K562 (cell line): ENCODE measurements at places on chromosomes 16 and 17. TPM values are rescaled to one million over a fixed set of nuclear protein-coding genes. Genes with fewer than 3 reads are reported as not detected.

Gene PRSS21
- 113 and 121 TPM in 2 replicates for total RNA-seq

- no peaks in the 10 kb centered on the region for H3K27me3 ChIP-seq
- H3K36me3 ChIP-seq = 0 out of 3 replicates have a peak, but pooled peaks cover 3% of the 10 kb centered on the region
- no peak overlapping the region for H3K27ac ChIP-seq
- H3K4me1 ChIP-seq = no peaks in the 10 kb centered on the region
Observed at GRCh38 chr16:47247690-47248089, 103.9 kb upstream of the NETO2 start.

Gene GCGR
- total RNA-seq = not detected in 2 replicates

GRCh38 chr17:57565176-57565575 is 179.9 kb downstream of the CCDC182 start:
- H3K36me3 ChIP-seq = no peaks in the 10 kb centered on the region
- H3K4me3 ChIP-seq = no peak overlapping the region
- H3K27me3 ChIP-seq = no peaks in the 10 kb centered on the region
- H3K4me1 ChIP-seq = no peaks in the 10 kb centered on the region
- H3K27ac ChIP-seq = no peak overlapping the region

DNA sequence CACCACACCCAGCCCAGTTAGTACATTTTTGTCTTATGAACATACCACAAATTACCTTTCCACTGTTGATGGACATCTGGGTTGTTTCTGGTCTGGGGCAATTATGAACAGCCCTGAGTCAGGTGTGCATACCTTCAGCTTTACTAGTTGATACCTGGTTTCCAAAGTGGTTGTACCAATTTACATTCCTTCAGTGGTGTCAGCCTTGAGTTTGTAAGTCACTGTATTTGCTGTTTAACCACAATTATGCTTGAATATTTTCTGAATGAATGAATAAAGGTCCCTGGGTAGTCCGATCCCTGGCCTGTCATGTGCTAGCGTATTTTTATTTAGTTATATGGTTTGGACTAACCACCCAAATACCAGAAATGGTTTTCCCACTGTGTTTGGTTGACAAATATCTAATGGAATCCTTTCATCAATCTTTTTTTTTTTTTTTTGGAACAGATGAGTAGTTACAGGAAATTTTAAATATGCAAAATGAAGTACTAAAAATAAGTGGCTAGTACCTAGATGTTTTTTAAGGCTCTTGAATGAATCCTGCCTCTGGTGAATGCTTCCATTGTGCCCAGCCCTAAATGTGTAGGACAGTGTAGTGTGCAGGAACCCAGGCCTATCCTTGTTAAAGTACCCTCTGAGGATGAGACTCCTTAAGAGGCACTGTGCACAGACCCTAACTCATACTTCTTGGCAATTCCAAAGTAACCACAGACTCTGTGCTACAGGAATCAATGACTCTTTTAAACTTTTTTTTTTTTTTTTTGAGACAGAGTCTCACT is 3.7 kb downstream of the DUSP14 start:
- no peak for DNase-seq
- no peak overlapping the region for H3K27ac ChIP-seq
- no peaks in the 10 kb centered on the region for H3K27me3 ChIP-seq
- H3K4me1 ChIP-seq = peaks cover 24% of the 10 kb centered on the region
- no peaks in the 10 kb centered on the region for H3K36me3 ChIP-seq
- H3K4me3 ChIP-seq = no peak overlapping the region

- H3K4me1 ChIP-seq = no peaks in the 10 kb centered on the region
- no peak overlapping the region for H3K4me3 ChIP-seq
- DNase-seq = no peak
- H3K27ac ChIP-seq = no peak overlapping the region
- H3K36me3 ChIP-seq = no peaks in the 10 kb centered on the region
Observed at GRCh38 chr16:72833482-72833881, 214.4 kb downstream of the ZFHX3 start.

DNA sequence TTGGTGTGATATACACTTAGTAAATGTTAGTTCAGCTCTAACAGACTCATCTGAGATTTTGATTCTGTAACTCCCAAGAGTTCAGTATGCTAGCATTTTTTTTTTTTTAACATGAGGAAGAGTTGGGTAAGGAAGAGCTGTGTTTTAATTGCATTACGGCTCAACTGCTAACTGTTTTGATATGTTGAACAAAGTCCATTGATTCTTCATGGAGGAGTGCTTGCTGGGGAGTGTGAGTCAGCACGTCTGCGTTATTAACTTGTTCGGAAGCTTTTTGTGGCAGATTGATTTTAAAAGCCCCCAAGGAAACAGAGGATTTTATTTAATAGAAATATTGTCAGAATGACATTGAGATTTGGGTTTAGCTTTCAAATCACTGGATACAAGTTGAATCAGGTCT is 45.8 kb downstream of the PITPNC1 start:
- no peaks in the 10 kb centered on the region for H3K36me3 ChIP-seq
- H3K4me1 ChIP-seq = no peaks in the 10 kb centered on the region
- no peak overlapping the region for H3K4me3 ChIP-seq
- H3K27me3 ChIP-seq = peaks cover 13% of the 10 kb centered on the region; the same call in 2 of the 3 replicates
- no peak overlapping the region for H3K27ac ChIP-seq
- no peak for DNase-seq

- peaks cover 26% of the 10 kb centered on the region for H3K4me1 ChIP-seq
- no peaks in the 10 kb centered on the region for H3K27me3 ChIP-seq
- no peak overlapping the region for H3K4me3 ChIP-seq
- peaks cover 34% of the 10 kb centered on the region; the same call in 1 of the 3 replicates for H3K36me3 ChIP-seq
Observed at GRCh38 chr16:87297407-87297806, 19.8 kb downstream of the C16orf95 start.

GRCh38 chr16:28826141-28826540 is 3.3 kb downstream of the ATXN2L start:
- H3K36me3 ChIP-seq = peaks cover 69% of the 10 kb centered on the region
- DNase-seq = no peak
- no peaks in the 10 kb centered on the region for H3K27me3 ChIP-seq
- no peak overlapping the region for H3K27ac ChIP-seq
- H3K4me3 ChIP-seq = no peak overlapping the region

Gene C17orf113
- 1.1 and 1.2 TPM in 2 replicates for total RNA-seq

Gene AANAT
- not detected in 2 replicates for total RNA-seq

DNA sequence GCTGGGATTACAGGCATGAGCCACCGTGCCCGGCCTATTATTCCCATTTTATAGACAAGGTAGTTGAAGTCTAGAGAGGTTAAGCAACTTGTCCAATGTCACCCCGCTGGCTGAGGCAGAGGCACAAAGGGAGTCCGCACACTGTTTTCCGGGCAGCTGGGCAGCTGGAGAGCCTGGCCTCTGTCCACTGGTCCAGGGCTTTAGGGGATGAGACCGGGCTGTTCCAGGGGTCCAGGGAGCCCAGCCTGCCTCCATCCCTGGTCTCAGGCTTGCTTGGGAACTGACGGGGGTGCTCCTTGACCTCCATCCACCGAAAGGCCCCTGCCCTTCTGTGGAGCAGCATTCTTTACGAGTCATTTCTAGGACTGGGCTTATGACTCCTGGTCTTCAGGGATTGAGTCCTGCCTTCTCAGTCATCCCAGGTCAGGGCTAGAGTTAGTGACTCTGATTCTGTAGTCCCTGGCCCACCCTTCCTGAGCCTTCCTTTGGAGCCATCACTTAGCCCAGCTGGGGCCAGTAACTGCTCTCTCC is 37.5 kb downstream of the SOCS3 start:
- H3K36me3 ChIP-seq = no peaks in the 10 kb centered on the region
- H3K4me3 ChIP-seq = no peak overlapping the region
- no peak for DNase-seq
- H3K4me1 ChIP-seq = peaks cover 11% of the 10 kb centered on the region

- no peaks in the 10 kb centered on the region for H3K27me3 ChIP-seq
- H3K36me3 ChIP-seq = peaks cover 68% of the 10 kb centered on the region; the same call in 2 of the 3 replicates
- DNase-seq = peak; percentile 49
Observed at GRCh38 chr17:7323731-7324437, 5.3 kb downstream of the NEURL4 start.

DNA sequence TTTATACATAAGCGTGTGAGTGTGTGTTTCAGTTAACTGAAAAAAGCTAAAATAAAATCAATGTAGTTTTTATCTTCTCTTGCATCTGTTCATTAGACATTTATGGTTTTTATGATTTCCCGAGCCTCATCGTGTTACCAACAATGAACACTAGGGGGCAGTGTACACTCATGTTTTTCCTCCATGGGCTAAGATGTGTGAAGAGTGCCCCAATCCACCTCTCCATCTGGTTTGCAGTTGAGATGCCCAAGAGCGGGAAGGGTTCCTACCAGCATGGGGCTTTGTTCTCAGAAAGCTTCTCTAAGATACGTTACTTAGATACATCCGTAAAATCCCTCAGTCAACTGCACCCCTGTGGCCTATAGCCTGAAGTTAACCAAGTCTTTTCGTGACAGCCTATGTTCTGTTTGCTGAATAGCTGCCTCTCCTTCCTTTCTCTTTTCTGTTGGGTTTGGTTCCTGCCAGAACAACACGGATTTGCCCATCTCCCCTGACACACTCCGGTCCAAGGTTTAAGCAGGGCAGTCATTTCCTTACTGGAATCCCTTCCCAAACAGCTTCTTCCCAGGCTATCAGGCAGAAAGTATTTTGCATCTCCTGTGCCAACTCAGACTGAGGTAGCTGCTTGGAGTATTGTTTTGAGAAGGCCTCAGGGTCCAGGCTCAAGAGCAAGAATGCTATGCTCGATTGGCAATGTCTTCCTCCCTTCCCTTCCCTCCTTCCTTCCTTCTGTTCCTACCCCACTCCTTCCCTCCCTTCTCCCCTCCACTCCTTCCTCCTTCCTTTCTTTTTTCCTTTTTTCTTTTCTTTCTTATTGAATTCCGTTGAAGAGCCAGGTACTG is 12.9 kb upstream of the ELAC2 start:
- peak; percentile 56 for DNase-seq
- no peak overlapping the region for H3K4me3 ChIP-seq
- H3K27ac ChIP-seq = no peak overlapping the region
- no peaks in the 10 kb centered on the region for H3K36me3 ChIP-seq
- peaks cover 6% of the 10 kb centered on the region; the same call in 1 of the 2 replicates for H3K27me3 ChIP-seq
- H3K4me1 ChIP-seq = no peaks in the 10 kb centered on the region

GRCh38 chr17:2018716-2019510 is 6.2 kb downstream of the RTN4RL1 start:
- H3K36me3 ChIP-seq = no peaks in the 10 kb centered on the region
- DNase-seq = no peak
- peaks cover 31% of the 10 kb centered on the region for H3K27me3 ChIP-seq
- no peak overlapping the region for H3K4me3 ChIP-seq

Gene EFCAB5
- total RNA-seq = not detected in 2 replicates

DNA sequence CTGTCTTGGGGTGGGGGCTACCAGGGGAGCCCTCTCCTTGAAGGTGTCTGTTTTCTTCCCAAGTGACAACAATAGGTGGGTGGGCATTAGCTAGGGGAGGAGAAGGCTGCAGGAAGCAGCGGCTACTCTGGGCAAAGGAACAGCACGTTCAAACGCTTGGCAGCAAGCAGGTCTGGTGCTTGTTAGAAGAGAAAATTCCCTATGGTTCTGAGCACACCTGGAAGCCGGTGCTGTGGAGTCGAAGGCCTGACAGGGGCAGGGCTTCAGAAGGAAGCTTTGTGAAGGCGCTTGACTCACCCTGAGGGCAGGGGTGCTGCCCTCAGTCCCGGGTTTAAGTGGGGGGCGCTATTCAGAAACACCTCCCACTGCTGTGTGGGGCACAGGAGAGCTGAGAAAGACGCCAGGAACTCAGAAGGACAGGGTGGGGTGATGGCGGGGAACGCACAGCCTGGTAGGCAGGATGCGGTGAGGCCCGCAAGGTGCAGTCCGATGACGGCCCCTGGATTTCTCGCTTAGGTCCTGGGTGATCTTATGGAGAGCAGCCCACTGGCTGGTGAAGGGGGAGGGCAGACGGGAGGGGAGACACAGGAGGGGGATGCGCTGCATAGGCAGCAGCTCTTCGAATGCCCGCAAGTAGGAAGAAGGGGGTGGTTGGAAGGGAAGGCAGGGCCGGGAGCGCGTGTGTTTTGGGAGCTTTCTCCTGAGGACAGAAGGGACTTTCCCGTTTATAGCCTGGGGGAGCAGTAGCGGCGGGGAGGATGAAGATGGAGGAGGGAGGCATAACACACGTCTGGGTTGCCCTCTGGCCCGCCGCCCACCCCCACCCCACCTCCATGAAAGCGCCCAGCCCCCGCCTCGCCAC is 3.2 kb downstream of the GJD3 start:
- DNase-seq = no peak
- no peak overlapping the region for H3K4me3 ChIP-seq
- H3K36me3 ChIP-seq = peaks cover 2% of the 10 kb centered on the region; the same call in 1 of the 3 replicates

DNA sequence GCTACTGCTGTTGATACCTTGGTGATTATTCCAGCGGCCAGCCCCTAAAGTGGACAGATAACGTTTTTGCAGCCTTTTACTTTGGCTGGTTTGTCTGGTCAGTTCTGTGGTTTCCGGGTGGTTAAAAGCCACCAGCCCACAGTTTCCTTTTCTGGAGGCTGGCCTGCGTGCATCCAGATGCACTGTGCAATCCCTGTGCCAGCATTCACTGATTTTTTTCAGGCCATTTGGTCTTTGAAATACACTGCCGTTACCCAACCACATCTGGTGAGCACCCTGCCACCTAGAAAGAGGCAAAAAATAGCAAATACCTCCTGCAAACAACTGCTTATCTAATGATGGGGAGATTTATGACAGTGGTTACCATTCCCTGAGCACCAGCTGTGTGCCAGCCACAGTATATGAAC is 797 bp downstream of the NUDT7 start:
- peak; percentile 24 for DNase-seq
- peak overlapping the region; percentile 87 for H3K27ac ChIP-seq
- H3K4me1 ChIP-seq = peaks cover 5% of the 10 kb centered on the region
- H3K27me3 ChIP-seq = no peaks in the 10 kb centered on the region
- H3K36me3 ChIP-seq = no peaks in the 10 kb centered on the region

DNA sequence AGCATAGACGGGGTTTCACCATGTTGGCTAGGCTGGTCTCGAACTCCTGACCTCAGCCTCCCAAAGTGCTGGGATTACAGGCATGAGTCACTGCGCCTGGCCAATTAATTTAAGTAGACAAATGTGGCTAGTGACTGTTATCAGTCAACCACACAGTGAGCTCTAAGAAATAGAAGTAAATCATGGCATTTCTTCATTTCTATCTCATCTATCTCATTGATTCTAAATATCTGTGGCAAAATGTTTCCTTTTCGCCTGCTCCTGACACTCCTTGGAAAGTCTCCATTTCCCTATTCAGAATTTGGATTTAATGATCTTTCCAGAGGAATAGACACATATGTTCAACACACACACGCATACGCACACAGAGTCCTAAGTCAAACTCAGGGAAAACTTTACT is 81.3 kb downstream of the HIC1 start:
- no peaks in the 10 kb centered on the region for H3K27me3 ChIP-seq
- H3K4me3 ChIP-seq = no peak overlapping the region
- no peak for DNase-seq
- no peak overlapping the region for H3K27ac ChIP-seq

Gene TBX2
- total RNA-seq = 0.13 and 0.18 TPM in 2 replicates

GRCh38 chr17:12982224-12982623 is 35.6 kb downstream of the ELAC2 start:
- no peaks in the 10 kb centered on the region for H3K36me3 ChIP-seq
- no peak for DNase-seq
- H3K4me1 ChIP-seq = peaks cover 3% of the 10 kb centered on the region; the same call in 1 of the 2 replicates
- H3K27ac ChIP-seq = no peak overlapping the region

Gene XAF1
- 0.22 and 0.47 TPM in 2 replicates for total RNA-seq

Gene GPR142
- total RNA-seq = not detected in 2 replicates
